ENCODE measurements at places on chromosomes 7 and 10. TPM values are rescaled to one million over a fixed set of nuclear protein-coding genes. Genes with fewer than 3 reads are reported as not detected.

The HELLS gene
- 15.2 TPM for total RNA-seq

The NPFFR1 gene
- total RNA-seq = not detected

The LRMDA gene
- 15.7 TPM for total RNA-seq

The COX15 gene
- 31.6 TPM for total RNA-seq

The LRRC17 gene
- total RNA-seq = 7.7 TPM

The DHX32 gene
- 25.0 TPM for total RNA-seq

The ANK3 gene
- 34.8 TPM for total RNA-seq

The AKR1B15 gene
- not detected for total RNA-seq

The TRPV5 gene
- total RNA-seq = 0.34 TPM

The CYP2E1 gene
- 0.69 TPM for total RNA-seq

The BUB3 gene
- total RNA-seq = 156 TPM

The ITIH2 gene
- total RNA-seq = 0.21 TPM

The PPP1R17 gene
- total RNA-seq = not detected

The STEAP4 gene
- total RNA-seq = 57.4 TPM

The MRPS33 gene
- 8.8 TPM for total RNA-seq

The GPNMB gene
- total RNA-seq = 121 TPM

The ZFAND2A gene
- total RNA-seq = 26.1 TPM

The PALD1 gene
- 1.8 TPM for total RNA-seq

The CTAGE4 gene
- total RNA-seq = 0.29 TPM

The UPK3BL2 gene
- total RNA-seq = not detected

The KCP gene
- total RNA-seq = 3.5 TPM

The SLC16A9 gene
- 63.0 TPM for total RNA-seq

The CYP3A4 gene
- total RNA-seq = 0.18 TPM

The TEX47 gene
- not detected for total RNA-seq

The GNG11 gene
- total RNA-seq = 35.8 TPM

The POLR2J2 gene
- total RNA-seq = 11.6 TPM

The SFTPA1 gene
- not detected for total RNA-seq

The BMI1 gene
- 55.3 TPM for total RNA-seq

The ZC3HAV1L gene
- total RNA-seq = 24.8 TPM

The TCAF2 gene
- 12.1 TPM for total RNA-seq

The ETV1 gene
- total RNA-seq = 3.1 TPM

The MMD2 gene
- total RNA-seq = not detected

The SYCE1 gene
- total RNA-seq = 1.0 TPM

The HKDC1 gene
- total RNA-seq = 4.0 TPM

The CASTOR2 gene
- total RNA-seq = 11.9 TPM

The TCERG1L gene
- not detected for total RNA-seq

The FFAR4 gene
- not detected for total RNA-seq
